Eye (tissue), 1 donor: ENCODE measurements at places on chromosomes 4 and X.

DNA sequence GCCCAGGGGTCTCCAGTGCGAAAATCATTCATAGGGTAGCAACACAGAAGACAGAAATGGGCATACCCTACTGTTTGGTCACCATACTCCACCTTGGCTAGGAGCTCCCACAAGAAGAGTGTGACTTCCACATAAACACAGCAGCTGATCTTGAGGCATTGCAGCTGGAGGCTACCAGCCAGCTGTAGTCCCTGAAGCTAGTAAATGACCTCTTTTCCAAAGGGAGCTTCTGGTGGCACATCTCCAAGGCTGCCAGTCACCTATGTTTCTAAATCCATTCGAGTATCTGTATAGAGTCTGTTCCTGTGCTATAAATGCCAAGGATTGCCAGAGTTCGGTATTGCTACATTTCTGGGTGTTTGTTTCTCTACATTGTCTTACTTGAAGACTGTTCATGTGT lies 21.3 kb upstream of the PNPLA4 start:
- DNase-seq: no peak

DNA sequence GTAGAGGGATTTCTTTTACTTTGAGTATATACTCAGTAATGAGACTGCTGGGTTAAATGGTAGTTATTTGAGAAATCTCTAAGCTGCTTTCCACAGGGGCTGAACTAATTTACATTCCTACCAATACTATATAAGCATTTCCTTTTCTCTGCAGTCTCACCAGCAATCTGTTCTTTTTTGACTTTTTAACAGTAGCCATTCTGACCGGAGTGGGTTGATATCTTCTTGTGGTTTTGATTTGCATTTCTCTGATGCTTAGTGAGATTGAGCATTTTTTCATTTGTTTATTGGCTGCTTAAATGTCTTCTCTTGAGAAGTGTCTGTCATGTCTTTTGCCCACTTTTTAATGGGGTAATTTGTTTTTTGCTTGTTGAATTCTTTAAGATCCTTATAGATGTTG lies 43.3 kb downstream of the SPCS3 start:
- DNase-seq: no peak

DNA sequence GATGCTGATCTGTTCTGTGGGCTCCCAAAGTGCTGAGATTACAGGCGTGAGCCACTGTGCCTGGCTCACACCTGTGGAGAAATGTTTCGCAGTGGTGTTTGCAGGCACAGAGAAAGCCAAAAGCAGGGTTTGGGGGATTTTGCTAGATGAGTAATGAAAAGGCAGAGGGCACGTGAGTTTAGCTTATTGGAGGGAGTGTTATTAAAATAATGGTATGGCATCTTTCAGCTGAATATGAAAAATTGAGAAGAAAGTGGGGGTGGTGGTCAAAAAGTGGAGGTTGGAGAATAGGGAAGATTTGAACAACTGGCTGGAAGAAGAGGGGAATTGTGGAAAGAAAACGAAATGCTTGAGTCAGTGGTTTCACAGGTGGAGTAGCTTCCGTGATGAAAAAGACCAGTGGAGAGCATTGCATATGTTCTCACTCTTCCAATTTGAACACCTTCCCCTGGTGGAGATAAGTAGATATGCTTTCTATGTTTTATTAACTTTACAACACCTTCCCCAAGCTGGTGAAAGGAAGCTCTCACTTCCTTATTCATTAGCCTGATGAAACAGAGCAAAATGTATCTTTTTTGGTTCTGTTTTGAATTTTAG lies 1.1 kb upstream of the CHST7 start:
- no peak for DNase-seq

DNA sequence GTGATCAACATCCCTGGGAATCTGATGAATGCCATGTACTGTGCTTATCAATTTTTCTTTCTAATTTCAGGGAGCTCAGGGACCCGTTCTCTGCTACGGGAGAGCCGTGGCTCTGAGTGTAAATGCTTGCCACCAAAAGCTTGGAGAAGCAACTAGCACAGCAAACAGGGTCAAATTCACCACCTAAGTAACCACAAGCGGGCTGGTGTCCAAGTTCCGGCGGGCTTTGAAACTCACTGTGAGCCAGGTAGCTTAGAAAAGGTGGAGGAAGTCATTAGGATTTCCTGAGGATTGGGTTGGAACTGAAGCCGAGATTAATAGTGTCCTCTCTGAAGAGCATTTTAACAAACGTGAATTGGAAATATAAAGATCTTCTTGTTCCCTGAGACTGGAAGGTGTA lies 87.2 kb downstream of the CLDN34 start:
- DNase-seq: no peak

DNA sequence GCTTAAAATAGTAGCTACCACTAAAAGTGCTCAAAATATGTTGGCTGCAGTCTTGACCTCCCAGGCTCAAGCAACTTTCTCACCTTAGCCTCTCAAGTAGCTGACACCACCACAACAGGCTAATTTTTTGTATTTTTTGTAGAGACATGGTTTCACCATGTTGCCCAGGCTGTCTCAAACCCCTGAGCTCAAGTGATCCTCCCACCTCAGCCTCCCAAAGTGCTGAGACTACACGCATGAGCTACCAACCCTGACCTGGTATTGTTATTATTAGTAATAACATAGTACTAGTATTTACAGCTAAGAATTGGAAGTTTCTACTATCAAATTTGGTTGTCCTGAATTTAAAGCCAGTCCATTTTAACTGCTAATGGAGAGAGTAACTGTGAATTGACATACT lies 18.0 kb downstream of the STAP1 start:
- DNase-seq: no peak

DNA sequence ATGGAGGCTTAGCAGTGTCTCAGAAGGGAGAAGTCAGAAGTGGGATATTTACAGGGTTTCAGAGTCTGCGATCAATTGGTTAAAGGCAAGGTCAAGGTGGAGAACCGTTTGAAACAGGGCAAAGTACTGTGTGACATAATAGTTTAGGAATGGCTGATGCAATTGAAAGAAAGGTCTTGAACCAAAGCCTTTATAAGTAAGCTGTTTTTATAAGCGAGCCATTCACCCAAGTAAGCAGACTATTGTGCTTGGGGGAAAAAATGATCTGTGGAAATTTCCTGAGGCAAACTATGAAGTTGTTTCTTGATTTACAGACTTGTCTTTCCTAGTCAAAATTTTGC lies 327.3 kb downstream of the CAMK2D start:
- no peak for DNase-seq

DNA sequence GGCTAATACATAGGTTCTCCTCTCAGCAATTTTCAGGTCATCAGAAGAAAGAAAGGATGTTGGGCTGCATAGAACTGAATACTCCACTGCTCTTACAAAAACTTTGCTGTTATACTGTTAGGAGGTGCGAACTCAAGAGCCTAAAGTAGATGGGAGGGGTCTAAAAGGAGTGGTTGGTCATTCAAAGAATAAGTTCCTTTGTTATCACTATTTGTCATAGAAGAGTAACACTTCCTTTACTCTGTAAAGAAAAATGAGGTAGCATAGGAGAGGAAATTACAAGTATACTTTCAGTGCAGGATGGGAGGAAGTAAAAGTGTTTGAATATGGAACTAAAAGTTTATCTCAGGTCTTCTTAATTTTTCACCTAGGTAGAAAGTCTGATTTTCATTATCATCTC lies 61.5 kb downstream of the CCNI start:
- DNase-seq: no peak

DNA sequence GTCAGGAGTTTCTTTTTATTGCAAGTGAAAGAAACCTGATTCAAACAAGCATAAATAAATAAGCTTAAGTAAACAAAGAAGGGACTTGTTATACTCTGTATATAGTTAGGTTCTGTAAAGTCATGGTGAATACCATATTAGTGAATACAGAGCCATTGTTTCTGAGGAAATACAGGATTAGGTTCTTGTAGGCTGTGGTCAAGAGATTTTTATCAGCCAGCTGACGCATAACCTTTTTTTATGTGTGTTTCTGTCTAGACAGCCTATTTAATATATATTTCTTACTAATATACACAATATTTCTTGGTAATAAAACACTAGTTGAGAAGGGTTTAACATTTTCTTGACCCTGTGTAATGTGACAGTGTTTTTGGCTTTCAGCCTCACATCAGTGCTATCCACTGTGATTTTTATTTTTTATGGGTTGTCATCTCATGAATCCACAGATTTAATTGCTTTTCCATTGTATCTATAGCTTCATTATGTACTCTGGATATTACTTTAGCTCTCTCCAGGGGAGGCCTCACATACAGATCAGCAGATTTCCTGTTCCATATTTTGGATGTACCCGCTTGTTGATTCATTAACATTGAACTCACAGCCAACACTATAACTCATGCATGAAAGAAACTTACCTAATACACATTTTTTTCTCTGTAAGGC lies 8.0 kb downstream of the HERC3 start:
- no peak for DNase-seq

- no peak for DNase-seq
Measured at GRCh38 chrX:136112778-136113177, 34.6 kb upstream of the FHL1 start.

DNA sequence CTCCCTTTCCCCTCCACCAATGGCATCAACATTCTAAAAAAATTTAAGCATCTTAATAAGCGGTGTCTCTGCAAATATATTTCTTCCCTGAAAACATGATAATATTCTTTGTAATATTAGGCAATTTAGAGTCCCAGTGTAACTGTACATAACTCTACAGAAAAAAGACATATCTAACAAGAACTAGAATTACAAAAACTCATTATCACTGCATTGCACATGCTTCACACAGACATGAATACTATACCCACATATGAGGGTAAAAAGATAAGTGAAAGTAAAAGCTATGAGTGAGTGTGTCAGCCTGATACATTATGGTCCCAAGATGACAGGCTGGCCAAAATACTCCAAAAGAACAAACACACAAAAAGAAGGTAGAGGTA lies 2.4 kb upstream of the FGB start:
- no peak for DNase-seq

DNA sequence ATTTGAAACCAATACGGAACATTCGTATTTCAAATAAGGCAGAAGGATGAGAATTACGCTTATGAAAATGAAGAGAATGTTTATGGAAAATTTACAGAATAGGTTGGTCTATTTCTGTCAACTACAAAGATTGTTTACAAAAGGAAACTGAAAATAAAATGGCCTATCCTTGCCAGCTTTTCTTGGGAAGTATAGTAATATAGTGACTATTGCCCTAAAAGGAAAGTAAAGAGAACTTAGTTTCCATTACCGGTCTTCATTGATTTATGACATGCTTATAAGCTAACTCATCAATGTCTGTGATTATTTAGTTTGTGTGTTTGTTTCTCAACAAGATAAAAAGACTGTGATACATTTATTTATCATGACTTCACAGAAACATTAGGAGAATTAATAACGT lies 2.9 kb upstream of the SPRY1 start:
- DNase-seq: no peak

DNA sequence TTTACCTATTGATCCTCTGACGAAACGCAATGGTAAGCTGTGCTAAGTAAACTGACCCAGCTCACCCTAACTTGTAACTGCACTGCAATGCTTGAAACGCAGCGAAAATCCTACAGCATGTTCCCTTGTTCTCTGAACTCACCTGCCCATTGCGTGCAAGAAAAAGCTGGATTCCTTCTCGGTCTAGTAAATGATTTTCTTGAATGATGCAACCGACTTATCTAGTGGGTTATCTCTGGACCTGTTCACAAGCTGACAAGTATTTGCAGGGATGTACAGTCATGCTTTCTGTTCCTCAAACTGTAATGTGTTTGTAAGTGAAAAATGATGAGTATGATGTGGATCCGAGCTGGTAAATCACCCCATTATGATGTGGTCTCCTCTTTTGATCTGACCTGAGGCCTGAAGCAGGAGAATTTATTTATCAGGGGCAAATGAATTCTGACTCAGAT lies 140.1 kb downstream of the BTC start:
- no peak for DNase-seq

DNA sequence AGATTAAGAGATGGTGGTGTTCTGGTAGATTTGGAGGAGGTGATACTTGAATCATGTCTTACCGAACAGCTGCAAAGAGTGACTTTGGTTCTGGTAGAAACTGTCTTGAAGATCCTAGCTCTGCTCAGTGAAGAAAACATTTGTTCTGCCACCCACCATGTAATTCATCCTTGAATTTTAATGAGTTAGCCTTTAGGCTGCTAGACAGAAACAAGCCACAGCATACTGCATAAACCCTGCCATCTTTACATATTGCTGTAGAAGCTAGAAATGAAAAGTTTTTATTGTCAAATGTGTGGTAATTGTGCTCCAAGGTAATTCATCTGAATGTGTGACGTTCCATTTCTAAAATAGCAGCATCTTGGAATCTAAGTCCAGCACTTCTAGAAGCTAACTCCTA lies 161.0 kb upstream of the RAPGEF2 start:
- no peak for DNase-seq
